Activated T-helper 17 cell treated with anti-CD3 and anti-CD28 coated beads, Interleukin-2, amount 50 U/mL, for 72 hours (primary cell): ENCODE measurements at places on chromosomes 4 and X.

DNA sequence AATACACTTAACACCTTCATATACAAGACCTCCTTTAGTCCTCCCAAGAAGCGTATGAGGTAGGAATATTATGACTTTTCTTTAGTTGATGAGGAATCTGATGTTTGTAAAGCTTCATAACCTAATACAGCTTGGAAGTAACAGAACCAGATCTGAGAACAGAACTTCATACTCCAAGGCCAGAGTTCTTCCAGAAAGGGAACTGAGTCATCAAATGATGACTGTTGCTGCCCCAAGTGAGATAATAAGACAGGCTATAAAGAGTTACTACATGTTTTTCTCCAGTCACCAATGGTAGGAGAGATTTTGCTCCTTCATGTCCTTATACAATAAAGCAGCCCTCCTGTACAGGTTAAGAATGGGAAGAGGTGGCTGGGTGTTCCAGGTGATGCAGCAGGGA lies 74.3 kb upstream of the ANXA3 start:
- ATAC-seq, result no peak

DNA sequence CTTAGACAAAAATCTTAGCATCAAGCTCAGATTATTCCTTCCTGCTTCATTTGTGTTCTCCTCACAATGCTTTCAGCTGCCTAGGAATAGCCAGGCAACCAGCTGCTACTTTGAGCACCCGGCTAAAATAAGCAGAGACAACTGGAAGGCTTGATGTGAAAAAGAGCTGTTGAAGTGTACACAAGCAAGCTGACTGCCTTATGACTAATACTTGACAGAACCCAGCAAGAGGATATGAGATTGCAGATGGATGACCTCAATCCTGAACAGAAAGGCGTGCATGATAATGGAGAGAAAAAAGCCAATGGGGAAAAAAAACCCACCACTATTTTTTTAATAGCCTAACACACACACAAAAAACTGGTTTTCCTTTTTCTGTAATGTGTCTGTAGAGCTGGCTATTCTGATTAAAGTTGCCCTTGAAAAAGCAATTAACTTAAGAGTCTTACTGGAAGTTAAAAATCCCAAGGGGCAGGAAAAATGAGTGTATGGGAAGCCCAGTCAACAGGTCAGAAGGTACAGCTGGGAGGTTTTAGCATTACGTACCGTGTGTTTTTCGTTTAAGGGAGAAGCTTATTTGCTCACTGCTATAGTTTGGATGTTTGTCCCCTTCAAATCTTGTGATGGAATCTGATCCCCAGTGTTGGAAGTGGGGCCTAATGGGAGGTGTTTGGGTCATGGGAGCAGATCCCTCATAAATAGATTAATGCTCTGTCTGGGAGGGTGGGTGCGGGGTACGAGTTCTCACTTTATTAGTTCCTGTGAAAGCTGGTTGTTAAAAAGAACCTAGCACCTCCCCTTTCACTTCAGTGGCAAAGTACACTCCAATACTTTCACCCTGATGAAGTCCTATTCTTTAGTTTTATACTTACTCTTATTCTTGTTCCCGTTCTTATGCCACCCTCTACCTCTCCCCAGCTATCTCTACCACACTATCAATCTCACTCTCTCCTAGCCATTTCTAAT lies 37.1 kb upstream of the HERC6 start:
- ATAC-seq, result peak; percentile 63

DNA sequence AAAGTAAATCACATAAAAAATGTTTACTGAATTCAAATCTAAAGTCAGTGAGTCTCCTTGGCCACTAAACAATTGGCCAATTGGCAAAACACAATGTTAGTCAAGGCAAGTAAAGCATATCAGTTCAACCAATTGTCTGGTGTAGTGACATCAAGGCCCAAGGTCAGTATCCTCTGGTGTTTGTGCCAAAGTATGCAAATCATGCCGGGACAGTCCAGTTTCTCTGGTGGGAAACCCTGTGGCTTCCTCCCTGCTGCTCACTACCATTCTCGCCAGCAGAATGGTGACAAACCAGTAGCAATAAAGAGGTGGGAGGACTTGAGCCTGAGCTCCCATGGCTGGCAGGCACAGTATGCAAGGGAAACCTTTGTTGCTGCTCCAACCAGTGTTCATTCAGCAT lies 314.9 kb upstream of the FGF13 start:
- ATAC-seq, result no peak

GRCh38 chr4:177033135-177033534 lies 240.4 kb upstream of the VEGFC start:
- ATAC-seq, result no peak

- ATAC-seq, result no peak
Observed at GRCh38 chr4:23456864-23457263, 433.0 kb downstream of the PPARGC1A start.

GRCh38 chr4:137664416-137664815 lies 132.1 kb upstream of the PCDH18 start:
- no peak for ATAC-seq

GRCh38 chr4:110850461-110851442 lies 227.9 kb upstream of the PITX2 start:
- ATAC-seq, result no peak

- peak; percentile 71 for ATAC-seq
Observed at GRCh38 chr4:146957237-146957636, 11.6 kb upstream of the TTC29 start.

DNA sequence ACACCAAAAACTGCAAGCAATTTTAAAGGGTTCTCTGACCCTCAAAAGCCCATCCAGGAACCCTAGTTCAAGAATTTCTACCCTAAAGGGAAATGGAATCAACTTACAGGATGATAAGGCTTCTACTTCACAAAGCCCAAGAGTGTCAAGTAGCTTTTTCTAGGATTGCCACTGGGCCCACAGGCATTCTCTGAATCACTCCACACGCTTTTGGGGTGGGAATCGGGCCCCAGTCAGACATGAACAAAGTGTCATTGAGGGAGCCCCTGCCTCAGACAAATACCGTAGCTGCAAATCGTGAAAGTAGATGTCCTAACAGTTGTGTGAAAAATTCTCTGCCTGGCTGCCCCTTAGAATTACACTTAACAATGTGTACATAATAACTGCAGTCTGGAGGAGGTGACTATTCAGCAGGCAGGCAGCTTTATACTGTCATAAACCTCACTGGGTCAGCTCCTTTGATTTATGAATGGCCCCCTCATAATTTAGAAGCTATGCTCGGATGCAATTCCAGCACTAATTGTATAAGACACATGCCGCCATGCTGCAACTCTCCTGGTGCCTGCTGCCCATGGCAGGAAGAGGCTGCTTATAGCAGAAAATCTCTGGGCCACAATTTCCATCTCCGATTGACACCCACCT lies 36.7 kb downstream of the CHRDL1 start:
- no peak for ATAC-seq

DNA sequence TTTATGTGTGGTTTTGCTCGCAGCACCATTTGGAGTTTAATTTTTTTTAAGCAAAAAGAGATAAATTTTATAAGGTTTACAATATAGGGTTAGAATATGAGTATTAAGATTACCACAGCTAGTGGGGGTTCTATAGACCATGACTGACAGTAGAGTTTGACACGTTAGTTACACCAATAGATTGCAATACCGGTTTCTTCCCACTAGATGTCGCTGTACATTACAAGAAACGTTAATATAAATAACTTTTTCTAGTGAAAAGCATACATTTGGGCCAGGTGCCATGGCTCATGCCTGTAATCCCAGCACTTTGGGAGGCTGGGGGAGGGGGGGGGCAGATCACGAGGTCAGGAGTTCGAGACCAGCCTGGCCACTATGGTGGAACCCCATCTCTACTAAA lies 433.6 kb downstream of the MAGEB5 start:
- ATAC-seq, result no peak

GRCh38 chr4:168880072-168880675 lies 129.9 kb downstream of the CBR4 start:
- no peak for ATAC-seq

- ATAC-seq, result no peak
Observed at GRCh38 chr4:11469650-11470437, 41.1 kb upstream of the HS3ST1 start.

DNA sequence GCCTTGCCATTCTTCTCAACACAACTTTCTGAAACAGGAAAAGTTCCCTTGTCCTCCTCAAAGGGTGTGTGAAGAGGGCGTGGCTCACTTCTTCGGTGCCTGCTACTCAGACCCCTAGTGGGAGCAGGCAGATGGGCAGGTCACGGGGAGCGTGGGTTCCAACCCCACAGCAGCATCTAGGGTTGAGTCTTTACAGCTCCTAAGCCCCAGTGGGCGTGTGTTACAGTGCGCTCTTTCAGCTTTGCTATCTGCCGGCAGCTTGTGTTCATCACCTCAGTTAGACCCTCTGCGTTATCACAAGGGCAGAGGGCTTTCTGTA lies 57.5 kb upstream of the KLF3 start:
- no peak for ATAC-seq

- no peak for ATAC-seq
Observed at GRCh38 chrX:65720381-65720964, 53.0 kb downstream of the MSN start.

DNA sequence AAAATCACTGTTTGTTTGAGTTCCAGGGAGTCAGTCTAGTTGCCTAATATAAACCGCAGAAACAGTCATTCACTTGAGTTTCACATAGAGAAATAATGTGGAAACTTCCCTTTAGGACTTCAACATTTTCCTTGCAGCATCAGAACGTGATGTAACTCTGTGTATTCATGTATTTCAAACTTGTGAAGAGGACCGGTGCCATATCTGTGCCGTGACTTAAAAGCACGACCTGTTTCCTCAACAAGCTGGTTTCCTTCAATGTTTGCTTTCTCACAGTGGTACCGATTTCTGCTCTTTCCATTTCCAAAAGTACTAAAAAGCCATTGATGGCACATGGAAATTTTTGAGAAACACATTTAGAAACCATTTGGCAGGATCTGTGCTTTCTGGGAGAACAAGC lies 166.6 kb upstream of the RAPGEF2 start:
- no peak for ATAC-seq

DNA sequence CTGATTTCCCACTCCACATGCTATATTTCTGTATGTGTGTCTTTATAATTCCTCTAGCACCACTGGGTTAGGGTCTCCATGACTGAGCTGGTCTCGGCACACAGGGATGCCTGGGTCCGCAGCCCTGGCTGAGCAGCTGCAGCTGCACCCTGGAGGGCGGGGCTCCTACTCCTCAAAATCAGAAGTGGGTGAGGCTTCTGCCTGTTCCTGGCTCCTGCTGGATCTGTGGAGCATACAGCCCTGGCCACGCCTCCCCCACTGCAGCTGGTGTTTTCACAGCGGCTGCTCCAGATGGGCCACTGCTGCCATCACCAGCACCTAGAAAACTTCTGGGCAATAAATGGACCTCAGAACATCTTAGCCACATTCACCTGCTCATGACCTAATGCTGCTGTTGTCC lies 30.9 kb downstream of the SPCS3 start:
- ATAC-seq, result no peak

DNA sequence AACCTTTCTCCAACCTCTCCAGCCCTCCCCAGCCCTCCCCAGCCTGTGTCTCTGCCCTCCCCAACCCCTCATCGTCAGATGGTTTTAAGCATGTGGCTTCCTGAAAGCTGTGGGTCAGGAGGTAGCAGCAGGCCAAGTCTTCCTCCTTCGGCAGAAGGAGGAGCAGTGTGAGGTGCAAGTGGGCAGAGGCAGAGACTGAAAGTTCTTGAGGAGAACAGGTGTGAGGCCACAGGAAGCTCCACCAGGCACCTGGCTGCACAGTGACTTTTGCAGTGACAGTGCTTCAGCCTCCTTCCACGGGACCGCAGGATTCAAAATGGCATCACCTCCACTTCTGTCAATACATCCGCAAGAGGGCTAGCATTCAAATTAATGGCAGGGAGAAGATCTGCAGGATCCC lies 203.9 kb upstream of the LEF1 start:
- ATAC-seq, result peak; percentile 40

DNA sequence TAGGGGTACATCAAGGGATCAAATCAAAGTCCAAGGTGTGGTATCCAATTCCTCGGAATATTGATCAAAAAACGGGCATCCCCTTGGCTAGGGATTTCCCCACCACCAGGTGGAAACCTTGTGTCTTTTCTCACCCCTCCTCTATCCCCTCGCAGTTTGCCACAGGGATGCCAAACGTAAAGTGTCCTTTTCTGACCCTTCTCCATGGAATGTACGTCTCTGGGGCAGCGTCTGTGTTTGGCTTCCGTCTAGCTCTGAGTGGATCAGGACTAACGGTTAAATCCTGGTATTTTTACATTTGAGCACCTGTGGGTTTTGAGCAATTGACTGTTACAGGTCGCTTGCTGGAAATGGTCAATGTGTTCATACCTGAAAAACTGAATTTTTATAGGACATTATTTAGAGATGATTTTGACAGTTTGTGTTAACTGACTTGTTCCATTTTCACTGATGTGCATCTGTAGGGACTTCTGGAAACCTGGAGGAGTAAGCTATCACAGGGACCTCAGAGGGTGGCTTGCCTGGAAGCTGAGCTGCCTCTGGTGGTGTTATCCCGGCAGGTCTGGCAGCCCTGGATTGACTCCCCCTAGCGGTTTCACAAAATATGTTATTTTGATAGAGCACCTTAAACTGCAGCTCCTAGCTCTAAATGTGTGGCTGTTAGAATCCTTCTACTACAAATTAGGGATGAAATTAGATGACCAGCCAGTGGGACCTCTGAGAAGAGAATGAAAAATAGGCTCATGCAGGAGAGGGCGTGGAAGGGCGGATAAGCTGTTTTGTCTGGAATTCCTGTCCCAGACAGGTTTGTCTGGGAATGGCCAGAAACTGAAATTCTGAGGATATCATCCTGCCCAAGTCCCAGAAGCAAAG lies 8.8 kb upstream of the MGST2 start:
- ATAC-seq, result peak; percentile 51

- ATAC-seq, result no peak
Observed at GRCh38 chrX:106963111-106963510, 36.9 kb downstream of the MORC4 start.

DNA sequence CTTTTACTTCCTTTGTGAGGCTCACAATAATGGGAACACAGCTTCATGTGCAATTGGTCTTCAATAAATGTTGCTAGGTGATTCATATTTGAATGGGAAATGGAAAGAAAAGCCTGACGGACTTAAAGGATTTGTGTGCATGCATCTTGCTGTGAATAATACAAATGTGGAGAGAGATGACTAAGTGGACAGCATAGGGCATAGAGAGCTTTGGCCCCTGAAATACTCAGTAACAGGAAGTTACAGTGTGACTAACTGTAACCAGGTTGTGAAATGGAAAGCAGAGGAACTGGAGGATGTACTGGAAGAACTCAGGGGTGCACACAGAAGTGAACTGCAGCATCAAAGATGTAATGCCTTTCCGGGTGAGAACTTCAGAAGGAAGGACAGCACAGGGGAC lies 206.7 kb downstream of the MGST2 start:
- ATAC-seq, result peak; percentile 84

GRCh38 chr4:23023121-23023520 lies 330.4 kb downstream of the GBA3 start:
- no peak for ATAC-seq

GRCh38 chrX:104118765-104119164 lies 6.4 kb downstream of the ZCCHC18 start:
- ATAC-seq, result no peak

DNA sequence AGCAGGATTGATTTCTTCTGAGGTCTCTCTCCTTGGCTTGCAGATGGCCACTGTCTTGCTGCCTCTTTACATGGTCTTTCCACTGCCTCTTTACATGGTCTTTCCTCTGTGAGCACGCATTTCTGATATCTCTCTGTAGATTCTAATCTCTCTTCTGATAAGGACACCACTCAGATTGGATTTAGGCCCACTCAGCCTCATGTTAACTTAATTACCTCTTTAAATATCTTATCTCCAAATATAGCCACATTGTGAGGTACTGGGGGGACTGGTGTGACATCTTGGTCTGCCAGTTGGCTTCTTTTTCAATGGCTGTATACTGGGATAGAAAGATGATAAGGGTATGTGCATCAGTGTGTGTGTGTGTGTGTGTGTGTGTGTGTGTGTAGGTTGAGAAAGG lies 153.7 kb downstream of the AWAT2 start:
- no peak for ATAC-seq
